ENCODE measurements at places on chromosomes 12 and 14.

- DNase-seq: no peak
These were observed 73.9 kb downstream of the BMP4 start for GRCh38 chr14:53882684-53883083.

- no peak for DNase-seq
These were observed 117.1 kb downstream of the GXYLT1 start for GRCh38 chr12:42027546-42027945.

- peak; percentile 12 for DNase-seq
These were observed 259.6 kb downstream of the CCER1 start for GRCh38 chr12:90695415-90695814.

DNA sequence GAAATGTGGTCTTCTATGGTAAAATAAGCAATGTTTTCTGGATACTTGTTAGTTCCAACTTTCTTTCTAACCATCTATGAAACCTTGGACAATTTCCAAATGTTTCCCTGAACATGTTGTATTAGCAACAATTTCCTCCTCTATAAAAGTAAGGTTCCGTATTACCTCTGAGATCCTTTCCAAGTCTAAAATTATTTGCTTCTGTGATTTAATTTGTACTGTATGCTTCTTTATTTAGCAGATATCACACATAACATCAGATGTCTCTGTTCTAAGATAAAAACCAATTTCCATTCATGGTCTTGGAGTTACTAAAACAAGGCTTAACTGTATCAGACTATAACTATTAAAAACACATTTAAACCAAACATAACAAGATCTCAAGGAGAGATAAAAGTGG lies 177.2 kb downstream of the FOXA1 start:
- DNase-seq: no peak

DNA sequence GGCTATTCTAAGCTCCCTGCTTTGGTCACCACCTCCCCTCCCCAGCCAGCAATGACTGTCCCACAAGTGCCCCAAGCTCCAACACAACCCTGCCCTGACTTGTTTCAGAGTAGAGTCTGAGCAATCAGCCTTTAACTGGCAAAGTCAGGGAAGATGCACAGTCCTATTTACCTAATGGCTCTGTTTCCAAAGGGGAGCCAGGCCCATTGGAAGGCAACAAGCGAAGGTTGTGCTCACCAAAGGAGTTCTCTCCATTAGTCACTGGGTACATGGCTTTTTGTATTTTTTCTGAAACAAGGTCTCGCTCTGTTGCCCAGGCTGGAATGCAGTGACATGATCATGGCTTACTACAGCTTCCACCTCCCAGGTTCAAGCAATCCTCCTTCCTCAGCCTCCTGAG lies 267.1 kb upstream of the CRY1 start:
- no peak for DNase-seq

GRCh38 chr12:39505554-39505953 lies 62.6 kb upstream of the KIF21A start:
- no peak for DNase-seq

- no peak for DNase-seq
These were observed 1.3 kb downstream of the RNASE6 start for GRCh38 chr14:20782280-20782890.

GRCh38 chr12:12716793-12717585 lies at the start of gene CDKN1B:
TSS of gene CDKN1B (plus strand) at chr12:12717368. CDS start at chr12:12717840, 472 bp downstream.
- DNase-seq: peak; percentile 95

GRCh38 chr12:132858718-132859266 lies 28.6 kb downstream of the CHFR start:
- DNase-seq: no peak

GRCh38 chr12:88684170-88684569 lies 103.9 kb upstream of the KITLG start:
- DNase-seq: no peak

DNA sequence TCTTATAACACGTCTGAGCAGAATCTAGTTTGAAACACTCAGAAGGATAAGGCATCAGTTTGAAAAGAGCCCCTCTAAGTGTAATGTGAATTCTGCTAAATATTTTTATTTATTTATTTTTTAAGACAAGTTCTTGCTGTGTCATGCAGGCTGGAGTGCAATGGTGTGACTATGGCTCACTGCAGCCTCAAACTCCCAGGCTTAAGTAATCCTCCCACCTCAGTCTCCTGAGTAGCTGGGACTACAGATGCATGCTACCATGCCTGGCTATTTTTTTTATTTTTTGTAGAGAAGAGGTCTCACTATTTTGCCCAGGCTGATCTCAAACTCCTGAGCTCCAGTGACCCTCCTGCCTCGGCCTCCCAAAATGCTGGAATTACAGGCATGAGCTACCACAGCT lies 225.9 kb upstream of the SEL1L start:
- DNase-seq: no peak

DNA sequence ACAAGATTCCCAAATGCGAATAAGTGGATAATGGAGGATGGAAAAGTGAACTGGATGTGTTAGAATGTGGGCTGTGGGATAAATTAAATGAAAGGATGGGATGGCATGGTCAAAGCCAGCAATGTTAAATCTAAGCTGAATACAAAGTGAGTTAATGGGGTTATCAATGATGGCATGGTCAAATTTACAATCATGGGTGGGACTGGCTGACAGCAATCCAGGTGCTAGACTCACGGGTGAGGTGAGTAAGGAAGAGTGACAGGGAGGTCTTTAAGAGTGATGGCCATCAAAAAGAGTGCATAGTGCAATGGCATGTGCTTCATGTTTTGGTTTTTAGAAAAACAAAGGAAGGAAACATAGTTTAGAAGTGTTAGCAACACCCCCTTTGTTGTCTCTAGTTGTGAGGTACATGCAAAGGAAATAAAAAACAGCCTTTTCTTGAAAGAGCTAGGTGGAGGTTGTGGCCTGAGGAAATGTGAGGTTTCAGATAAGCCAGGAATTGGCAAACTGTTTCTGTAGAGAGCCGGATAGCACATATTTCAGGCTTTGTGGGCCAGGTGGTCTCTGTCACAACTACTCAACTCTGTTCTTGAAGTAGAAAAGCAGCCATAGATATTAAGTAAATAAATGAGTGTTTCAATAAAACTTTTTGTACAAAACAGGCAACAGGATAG lies 328.7 kb downstream of the RPL10L start:
- DNase-seq: no peak

- DNase-seq: no peak
These were observed 55.9 kb downstream of the LRP6 start for GRCh38 chr12:12210983-12211382.

DNA sequence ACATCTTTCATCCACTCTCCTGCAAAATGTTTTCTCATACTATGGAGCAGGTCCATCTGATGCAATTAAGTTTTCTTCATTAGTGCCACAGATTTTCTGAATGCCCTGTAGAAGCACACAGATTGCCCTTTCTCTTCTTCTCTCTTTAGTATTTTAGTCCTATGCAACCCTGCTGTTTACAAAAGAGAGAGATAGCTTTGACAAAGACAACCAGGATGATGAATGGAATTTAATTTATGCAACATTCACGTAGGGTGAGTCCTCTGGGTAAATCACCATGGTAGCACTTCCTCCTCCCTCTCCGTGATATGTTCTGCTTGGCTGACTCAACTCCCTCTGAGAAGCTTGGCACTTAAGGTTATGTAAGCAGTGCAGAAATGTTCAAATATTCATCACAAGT lies 400.9 kb upstream of the PDE3A start:
- peak; percentile 92 for DNase-seq

DNA sequence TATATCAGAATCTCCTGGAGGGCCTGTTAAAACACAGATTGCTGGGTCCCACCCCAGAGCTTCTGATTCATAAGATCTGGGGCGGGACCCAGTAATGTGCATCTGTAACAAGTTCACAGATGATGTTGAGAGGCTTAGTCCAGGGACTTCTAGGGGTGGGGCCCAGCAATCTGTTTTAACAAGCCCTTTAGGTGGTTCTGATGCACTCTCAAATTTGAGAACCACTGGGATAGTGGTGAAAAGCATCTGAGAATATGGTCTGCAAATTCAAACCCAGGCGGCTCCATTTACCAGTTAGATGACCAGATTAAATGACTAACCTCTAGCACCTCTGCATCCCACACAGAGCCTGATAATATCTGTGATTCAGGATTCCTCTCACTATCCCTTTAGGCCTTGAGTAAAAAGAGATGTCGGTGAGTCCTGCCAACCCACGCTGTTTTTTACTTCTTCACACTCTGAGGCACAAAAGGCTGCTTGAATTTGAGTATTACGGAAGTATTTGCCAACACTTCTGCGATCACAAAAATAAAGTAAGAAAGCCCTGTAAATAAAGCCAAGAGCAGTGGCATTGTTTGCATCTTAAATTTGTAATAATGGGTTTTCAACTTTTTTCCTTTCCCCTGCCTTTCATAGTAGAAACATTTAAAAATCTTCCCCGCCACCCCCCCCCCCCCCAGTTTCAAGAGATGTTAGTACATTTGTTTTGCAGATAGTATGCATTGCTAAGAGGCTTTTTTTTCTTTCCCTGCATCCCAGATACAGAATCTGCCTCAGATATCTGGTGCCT lies 1.8 kb upstream of the FRS2 start:
- DNase-seq: no peak

DNA sequence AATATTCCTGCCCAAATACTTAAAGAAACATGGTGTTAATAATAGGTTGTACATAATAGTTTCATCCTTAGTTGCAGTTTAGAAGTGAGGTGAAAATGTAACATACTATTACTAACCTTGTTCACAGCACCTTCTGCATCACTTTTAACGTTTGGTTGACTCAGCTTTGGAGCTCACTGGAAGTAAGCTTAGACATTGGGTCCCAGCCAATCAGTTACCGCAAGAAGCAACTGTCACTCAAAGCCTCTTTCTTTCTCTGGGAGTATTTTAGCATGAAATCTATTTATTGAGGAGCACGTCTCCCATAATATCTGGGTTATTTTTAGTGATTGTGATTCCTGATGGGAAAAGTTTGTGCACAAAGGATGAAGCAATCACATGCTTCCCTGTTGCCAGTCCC lies 472.6 kb downstream of the SNAPC1 start:
- DNase-seq: no peak

DNA sequence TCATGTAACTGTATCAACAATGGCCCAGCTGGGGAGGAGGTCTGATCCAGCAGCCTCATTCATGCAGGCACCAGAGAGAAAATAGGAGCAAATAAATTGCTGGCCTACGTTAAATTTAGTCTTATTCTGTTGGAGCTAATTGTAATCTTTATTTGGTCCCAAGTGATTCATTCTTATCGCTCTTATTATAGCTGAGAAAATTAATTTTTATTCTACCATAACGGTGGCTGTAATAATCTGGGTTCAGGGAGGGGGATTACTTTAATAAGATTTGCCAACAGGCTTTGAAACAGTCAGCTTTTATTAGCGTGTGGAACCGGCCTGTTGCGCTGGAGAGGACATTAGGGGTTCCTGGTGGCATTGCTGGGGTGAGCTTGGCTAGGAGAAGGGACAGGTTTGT lies 254.9 kb downstream of the AACS start:
- no peak for DNase-seq

DNA sequence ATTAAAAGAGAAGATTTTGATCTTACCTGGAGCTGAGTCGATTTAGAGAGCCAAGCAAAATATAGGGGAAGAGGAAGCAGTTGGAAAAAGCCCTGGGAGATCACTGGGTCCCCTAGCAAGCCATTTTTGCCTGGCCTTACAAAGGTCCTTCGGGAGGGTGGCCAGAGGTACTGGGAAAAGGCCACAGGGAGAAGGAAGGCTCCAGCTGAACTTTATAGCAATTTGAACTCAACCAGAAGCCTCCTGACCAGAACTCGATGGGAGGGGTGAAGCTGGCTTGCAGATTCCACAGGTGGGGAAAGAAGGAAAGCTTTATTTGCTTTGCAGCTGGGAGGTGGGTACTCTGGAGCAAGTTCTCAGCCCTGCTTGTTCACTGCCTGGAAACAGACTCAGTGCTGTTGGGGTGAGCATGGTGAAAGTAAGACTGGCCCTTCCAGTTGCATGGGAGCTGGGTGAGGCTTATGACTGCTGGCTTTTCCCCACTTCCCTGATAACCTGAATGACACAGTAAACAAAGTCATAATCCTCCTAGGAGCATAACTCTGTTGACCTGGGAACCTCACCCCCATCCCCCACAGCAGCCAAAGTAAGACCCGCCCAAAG lies 855.8 kb downstream of the FSCB start:
- no peak for DNase-seq

- peak; percentile 56 for DNase-seq
These were observed 653 bp downstream of the PA2G4 start for GRCh38 chr12:56104815-56105608.

DNA sequence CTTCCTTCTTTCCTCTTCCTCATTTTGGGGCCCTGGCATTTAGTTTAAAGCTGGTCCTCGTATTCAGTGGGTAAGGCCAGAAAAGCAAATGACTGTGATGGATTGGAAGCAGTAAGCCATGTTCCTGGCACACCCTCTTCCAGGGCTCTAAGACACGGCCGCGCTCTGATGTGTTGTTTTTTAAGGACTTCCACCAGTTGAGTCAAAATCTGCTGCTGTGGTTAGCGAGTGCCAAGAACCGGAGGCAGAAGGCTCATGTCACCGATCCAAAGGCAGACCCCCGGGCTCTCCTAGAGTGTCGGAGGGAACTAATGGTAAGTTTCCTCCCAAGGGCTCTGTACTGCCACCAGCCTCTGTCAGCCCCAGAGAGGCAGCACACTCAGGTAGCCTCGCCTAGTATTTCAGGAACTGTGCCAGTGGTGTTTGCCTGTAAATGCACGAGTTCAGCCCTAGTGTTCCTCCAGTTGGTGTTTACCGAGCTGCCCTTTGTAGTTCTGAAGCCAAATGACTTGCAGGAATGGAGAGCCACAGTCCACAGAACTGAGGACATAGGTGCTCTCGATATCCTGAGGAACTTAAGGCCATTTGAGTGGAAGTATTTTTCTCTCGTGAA lies 72.7 kb downstream of the ESR2 start:
- no peak for DNase-seq

- no peak for DNase-seq
These were observed 202.6 kb upstream of the RASSF8 start for GRCh38 chr12:25755971-25756260.

GRCh38 chr12:52221912-52222457 lies 11.1 kb upstream of the KRT7 start:
- peak; percentile 78 for DNase-seq

GRCh38 chr12:2813214-2814185 lies 1.0 kb downstream of the ITFG2 start:
- DNase-seq: peak; percentile 87
